ENCODE measurements at places on chromosomes 5 and 9.

DNA sequence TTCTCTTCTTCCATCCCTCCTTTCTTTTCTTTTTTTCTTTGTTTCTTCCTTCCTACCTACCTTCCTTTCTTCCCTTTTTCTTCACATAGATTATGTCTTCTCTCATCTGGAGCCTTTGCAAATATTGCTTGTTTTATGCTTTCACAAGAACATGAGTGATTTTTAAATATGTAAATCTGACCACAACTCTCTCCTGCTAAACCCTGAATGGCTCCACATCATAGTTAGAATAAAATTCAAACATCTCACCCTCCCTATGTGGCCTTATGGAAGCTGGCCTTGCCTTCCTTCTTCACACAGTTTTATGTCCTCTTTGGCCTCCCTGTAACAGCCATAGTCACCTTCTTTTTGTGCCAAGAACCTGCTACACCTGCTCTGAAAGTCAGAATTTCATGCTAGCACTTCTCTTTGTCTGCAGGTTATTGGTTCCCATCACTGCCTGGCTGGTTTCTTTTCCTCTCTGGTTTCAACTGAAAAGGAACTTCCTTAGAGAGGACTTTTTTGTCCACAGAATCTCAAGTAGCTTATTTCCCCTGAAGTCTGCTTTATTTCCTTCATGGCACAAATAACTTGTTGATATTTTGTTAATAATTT, 114.3 kb upstream of the TNC start:
- DNase-seq: no peak

- no peak for DNase-seq
These were observed 28.4 kb downstream of the NNT start for GRCh38 chr5:43631182-43631910.

DNA sequence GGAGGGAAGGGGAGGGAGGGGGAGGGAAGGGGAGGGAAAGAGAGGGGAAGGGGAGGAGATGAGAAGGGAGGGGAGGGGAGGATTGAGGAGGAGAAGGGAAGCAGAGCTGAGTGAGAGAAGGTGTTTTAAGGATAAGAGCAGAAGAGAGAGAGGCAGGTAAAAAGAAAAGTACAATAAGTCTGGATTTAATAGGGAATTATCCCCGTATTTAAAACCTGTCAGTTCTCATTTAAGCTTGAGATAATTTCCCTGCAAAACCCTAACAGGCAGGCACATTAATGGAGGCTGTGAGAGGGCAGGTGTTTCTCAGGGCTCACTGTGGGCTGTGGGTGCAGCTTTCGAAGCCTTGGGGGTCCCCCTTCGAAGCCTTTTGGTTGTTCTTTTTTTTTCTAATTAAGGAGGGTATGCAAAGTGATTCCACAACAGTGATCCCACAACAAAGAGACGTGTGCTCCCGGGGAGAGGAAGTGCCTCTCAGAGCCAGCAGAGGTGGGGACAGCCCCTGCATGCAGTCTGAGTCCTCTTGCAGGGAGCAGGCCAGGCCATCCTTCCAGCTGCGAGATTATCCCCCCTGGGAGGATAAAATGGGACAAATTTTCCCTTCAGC, 317.9 kb upstream of the IRX1 start:
- no peak for DNase-seq

- DNase-seq: no peak
These were observed 9.7 kb upstream of the PRKACG start for GRCh38 chr9:69023650-69024049.

DNA sequence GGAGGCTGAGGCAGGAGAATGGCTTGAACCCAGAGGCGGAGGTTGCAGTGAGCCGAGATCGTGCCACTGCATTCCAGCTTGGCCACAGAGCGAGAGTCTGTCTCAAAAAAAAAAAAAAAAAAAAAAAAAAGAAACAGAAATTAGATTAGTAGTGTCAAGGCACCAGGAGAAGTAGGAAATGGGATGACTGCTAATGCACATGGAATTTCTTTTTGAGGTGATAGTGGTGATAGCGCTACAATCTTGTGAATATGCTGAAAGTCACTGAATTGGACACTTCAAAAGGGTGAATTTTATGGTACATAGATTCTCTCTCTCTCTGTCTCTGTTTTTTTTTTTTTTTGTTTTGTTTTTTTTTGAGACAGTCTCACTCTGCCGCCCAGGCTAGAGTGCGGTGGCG, 42.1 kb upstream of the SUB1 start:
- no peak for DNase-seq

GRCh38 chr5:83157163-83157562, 79.8 kb downstream of the XRCC4 start:
- DNase-seq: no peak

- DNase-seq: no peak
These were observed 386.5 kb upstream of the RFX3 start for GRCh38 chr9:3912280-3912679.

- DNase-seq: no peak
These were observed 134.4 kb upstream of the RAI14 start for GRCh38 chr5:34521628-34522290.

DNA sequence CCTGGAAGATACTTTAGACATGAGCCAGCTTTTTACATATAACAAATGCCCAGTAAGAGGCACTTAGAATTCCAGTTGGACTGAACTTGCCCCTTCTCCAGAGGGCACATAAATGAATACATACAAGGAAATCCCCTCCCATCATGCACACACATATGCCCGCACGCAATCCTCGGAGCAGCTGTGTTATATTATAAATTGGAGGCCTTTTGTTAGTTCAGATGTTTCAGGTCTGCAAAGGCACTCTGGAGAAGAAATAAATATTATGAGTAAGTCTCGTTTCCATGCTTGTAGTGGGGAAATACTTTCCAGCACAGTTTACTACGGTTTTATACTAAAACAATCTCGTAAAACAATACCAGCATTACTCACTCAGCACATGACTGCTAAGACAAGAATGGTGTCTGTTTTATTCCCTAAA, 17.6 kb upstream of the MUSK start:
- DNase-seq: no peak

DNA sequence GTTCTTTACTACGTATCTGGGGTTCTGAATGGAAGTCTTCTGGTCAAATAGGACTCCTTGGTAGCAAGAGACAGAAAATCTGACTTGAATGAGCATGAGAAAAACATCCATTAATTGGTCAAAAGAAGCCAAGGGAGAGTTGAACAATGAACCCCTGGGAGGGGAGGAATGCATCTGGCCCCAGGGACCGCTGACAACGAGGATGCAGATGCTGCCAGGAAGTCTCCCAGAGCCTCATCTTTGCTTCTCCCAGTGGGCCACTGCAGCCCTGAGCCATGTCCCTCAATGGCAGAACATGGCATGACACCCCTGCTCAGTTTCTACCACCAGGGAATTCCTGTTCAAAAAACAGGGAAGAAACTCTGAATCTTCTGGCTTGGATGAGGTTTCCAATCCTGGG, 50.5 kb upstream of the ICE1 start:
- DNase-seq: no peak

DNA sequence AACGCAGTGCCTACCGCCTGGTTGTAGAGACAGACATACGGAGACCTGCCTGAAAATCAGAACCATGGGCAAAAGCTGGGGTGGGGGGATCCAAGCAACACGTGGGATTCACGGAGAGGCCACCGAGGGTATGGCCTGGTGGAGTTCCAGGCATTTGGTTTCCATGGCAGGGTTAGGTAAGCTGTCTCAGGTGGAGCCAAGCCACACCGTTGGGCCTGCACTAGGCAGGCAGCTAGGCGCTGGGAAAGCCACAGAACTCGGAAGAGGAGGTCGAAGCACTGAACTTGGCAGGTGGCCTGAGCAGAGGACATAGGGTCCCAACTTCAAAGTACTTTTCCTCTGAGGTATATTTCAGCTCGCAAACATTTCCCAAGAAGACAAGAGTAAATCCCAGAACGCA, 111.6 kb downstream of the ISL1 start:
- no peak for DNase-seq

GRCh38 chr5:116379306-116379705, 195.3 kb downstream of the SEMA6A start:
- DNase-seq: no peak

DNA sequence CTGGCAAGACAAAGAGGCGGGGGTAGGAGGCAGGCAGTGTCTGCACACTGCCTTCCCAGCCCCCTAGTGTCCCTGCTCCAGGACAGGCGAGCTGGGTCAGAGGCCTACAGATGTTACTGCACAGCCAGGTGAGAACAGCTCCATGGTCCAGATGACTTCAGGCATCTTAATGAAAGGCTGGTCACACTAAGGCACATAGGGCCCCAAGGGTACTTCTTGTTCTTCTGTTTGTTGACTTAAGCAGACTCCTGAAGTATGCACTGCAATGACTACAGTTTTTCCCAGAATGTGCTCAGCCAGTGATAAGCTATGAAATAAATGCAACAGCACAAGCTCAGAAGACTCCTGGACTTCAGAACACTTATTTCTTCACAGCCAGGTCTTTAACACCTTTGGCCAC, 27.4 kb downstream of the ATPSCKMT start:
- DNase-seq: no peak

- no peak for DNase-seq
These were observed 18.0 kb upstream of the PRR16 start for GRCh38 chr5:120446068-120446492.

GRCh38 chr5:16502866-16503265, 37.3 kb upstream of the ZNF622 start:
- no peak for DNase-seq

DNA sequence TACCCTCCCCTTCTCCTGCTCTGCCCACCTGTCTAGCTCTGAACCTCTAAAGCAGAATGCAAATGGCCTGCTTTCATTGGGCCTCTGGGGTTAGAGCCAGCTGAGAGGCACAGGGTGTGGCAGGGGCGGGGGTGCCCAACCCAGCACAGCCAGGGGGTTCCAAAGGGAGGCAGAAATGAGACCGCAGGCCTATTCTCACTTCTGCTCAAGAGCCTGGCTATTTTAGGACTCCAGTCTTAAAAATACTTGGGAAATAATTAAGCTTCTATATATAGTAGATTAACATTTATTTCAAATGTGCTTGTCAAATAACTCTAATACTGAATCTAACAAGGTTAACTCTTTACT, 5.7 kb downstream of the QSOX2 start:
- no peak for DNase-seq

DNA sequence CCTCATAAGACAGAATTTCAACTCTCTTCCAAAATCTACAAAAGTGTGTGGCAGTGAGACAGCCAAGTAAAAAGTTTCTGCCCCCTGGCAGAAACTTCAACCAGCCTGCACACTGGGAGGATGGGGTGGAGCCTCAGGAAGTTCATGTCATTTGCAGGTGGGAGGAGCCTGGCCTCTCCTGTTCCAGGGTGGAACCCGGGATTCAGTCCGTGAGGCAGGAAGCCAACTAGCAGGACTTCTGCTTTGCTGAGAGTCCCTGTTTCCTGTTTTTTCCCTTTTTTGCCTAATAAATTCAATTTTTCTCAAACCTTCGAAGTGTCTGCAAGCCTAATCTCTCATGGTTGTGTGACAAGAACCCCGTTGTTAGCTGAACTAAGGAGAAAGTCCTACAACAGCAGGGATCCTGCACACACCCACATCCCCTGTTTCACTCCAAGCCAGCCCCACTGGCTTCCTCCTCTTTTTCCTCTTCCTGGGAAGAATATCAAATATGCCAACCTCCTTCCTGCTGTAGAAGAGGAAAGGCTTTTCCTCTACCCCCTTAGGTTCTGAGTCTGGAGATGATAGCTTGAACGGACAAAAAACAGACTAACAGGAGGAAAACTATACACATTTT, 69.3 kb downstream of the ALDH7A1 start:
- no peak for DNase-seq

DNA sequence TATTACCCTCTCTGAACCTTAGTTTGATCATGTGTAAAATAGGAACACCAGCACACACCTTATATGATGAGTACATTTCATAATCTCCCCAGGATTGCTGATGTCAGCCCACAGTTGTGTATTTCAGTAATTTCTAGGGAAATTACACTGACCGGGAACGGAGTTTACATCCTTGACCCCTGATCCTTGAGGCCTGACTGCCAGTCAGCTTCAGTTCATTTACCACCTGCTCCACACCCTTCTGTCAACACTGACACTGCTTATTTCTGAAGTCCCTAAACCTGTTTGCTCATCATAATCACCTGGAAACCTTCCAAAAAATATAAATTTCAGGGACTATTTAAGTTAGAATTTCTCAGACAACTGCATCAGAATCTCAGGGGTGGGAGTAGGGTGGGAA, 55.3 kb downstream of the ZNF622 start:
- DNase-seq: no peak

DNA sequence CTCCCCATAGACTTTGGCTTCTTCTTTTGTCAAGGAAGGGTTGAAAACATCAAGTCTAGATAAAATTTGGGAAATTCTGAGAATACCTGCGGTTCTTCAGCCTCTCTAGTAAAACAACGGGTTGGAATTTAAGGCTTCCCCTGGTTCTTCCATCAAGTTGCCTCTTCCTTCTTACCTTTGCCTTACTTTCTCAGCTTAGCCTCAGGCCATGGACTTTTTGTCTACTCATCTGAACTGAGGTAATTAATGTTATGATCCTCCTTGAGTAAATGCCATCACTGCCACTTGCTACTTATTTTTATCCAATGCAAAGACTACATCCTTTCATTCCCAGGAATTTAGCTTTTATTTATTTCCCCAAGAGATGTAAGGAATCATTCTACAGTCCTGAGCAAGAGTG, 184.4 kb downstream of the MPDZ start:
- DNase-seq: no peak
